ENCODE measurements at places on chromosomes 7 and 10.
A peak's percentile ranks its signal among the peaks of the same experiment; 100 is the strongest.

GRCh38 chr7:116672596-116673456, 830 bp downstream of the MET start:
- DNase-seq, result peak; percentile 60

DNA sequence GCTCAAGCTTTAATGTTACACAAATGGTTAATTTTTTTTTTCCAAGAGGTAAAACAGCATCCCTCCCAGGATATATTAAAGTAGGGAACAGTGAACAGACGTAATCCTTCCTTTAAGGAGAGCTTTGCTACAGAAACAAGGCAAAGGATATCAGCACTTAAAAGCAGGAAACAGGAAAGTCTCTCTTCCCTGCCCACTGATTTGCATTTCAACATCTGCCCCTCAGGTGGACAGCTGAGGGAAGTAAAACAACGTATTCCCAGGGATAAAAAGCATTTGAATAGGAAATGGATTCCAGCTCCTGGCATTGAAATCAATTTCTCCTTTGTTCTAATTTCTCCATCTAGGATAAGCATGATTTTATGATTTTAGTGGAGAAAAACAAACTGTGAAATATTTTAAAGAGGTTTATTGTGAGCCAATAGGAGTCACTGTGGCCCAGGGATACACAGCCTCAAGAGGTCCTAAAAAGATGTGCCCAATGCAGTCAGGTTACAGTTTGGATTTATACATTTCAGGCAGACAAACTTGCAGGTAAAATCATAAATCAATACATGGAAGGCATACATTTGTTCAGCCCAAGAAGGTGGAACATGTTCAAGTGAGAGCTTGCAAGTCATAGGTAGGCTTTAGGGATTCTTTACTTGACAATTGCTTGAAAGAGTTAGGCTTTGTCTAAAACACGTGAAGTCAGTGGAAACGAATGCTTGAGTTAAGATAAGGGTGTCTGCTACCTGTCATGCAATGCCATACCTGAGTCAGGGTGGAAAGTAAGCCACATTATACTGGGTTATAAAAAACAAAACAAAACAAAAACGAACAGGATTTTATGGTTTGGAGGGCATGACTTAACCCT, 286.2 kb upstream of the VWC2 start:
- no peak for DNase-seq

GRCh38 chr7:158278745-158279320, 308.8 kb downstream of the PTPRN2 start:
- no peak for DNase-seq

DNA sequence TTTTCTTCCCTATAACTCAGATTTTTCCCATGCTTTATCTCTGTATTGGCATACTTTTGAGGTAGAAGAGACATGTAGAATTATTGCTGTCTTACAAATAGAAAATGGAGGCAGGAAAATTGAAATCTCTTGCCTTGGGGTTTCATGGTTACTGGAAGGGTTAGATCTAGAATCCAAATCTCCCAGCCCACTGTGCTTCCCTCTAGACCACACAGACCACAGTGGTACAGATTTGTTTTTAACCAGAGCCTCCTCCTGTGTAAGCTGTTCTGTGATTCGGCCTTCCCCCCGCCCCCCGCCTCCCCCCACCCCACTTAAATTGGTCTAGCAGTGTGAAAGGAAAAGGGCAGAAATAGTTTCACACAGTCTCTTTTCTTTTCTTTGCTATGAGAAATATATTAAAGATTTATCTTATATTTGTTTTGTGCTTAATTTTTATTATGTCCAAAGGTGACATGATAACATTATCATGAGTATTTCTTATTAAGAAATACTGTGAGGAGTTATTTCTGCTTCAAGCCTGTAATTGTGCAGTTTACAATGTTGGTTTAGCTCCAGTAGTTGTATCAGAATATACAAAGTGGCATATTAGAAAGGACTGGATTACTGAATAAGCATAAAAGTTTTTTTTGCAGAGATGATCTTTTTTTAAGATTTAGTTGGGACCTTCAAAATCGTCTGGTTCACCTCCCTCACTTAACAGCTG, 368.8 kb upstream of the BMPER start:
- DNase-seq, result no peak

GRCh38 chr7:67947646-67948045, 951.0 kb downstream of the TYW1 start:
- no peak for DNase-seq

GRCh38 chr10:71078454-71079145, 133.8 kb upstream of the UNC5B start:
- DNase-seq, result no peak

GRCh38 chr10:13457958-13458686, 70.7 kb downstream of the BEND7 start:
- DNase-seq, result no peak

DNA sequence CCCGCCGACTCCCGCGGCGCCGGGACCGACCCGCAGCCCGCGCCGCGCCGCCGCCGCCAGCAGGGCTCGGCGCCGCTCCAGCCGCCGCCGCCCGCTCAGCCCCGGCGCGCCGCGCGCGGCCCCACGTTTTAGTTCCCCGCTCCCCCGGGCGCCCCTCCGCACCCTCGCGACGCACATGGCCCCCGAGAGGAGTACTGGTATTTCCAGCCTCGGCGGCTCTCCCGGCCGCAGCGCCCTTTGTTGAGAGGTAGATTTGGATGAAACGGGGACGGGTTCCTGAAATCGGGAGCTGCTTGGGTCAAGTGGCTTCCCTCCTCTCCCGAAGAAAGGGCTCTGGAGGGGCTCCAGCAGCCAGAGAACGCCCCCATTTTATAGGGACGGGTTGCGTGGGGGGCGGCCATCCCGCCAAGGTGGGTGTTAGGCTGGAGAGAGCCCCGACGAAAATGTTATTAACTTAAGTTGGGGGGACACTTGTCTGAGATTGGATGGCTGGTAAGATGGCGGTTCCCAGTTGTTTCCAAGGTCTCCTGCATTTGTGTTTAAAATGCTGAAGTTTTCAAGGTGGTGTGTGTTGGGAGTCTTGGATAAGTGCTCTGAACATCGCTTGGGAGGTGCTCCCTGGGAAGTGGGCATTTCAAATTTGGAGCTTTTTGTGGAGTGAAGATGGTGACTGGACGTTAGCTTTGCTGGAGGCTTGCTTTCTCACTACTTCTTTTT, 1.2 kb downstream of the BMI1 start:
- DNase-seq, result no peak

GRCh38 chr10:126397156-126397555, 8.9 kb upstream of the ADAM12 start:
- DNase-seq, result no peak

DNA sequence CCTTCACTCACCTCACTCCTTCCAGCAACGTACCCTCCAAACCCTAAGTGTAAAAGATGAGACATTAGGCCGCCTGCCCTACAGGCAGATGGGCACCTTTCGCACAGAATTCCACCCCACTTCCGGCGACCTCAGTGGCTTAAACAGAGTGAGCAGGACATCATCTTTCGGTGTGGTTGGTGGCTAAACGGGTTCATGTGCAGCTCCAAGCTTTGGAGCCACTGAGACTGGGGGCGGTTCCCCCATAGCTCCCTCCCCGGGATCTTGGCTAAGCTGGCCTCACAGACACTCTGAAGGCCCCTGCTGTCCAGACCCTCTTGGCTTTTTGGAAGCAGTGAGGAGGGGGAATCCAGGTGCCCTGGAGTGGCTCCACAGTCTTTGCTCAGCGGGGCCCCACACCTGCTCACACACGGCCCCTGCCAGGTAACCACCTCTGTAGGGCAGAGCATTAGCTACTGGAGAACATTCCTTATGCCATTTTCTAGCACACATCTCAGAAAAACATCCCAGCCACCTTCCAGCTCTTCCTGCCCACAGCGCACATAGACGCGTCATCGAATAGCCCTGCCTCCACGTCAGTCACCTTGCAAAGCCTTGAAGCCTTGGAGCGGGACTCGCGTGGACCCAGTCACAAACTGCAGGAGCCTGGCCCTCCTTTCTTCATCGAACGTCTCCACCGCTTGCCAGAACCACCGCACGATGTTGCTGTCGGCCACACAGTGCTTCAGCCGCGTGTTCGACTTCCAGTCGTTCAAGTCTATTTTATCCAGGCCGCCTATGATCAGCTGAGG, 108.8 kb downstream of the SMURF1 start:
- DNase-seq, result no peak

DNA sequence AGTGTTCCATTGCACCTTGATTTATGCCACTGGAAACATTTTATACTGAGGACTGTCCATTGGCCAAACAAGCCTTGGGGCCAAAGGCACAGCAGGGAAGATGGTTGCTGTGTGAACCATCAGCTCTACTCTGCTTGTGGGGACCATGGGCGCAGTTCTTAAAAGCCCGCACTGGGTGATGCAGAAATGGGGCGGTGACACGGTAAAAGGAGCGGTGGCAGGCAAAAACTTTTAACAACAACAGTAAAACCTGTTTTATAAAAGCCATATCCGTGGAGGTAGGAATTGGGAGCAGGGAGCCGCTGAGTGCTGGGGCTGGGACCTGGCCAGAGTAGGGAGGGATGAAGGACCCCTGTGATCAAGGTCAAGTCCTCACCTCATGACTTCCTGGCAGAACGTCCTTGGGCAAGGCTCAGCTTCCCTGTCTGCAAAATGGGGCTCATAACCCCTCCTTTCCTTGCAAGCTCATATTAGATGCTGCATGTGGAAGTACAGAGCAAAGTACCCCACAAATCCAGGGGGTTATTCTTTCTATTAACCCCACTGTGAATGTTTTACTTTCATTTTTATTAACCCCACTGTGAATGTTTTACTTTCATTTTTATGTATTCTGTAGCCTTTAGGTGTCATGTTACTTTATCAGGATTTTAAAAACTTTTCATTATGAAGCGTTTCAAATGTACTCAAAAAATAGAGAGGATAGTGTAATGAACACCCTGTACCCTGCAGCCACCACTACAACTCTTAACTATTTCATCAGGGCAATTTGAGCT, 78.3 kb downstream of the GRK5 start:
- DNase-seq, result no peak

- DNase-seq, result no peak
These were observed 111.9 kb upstream of the EGFR start for GRCh38 chr7:54906963-54907362.

DNA sequence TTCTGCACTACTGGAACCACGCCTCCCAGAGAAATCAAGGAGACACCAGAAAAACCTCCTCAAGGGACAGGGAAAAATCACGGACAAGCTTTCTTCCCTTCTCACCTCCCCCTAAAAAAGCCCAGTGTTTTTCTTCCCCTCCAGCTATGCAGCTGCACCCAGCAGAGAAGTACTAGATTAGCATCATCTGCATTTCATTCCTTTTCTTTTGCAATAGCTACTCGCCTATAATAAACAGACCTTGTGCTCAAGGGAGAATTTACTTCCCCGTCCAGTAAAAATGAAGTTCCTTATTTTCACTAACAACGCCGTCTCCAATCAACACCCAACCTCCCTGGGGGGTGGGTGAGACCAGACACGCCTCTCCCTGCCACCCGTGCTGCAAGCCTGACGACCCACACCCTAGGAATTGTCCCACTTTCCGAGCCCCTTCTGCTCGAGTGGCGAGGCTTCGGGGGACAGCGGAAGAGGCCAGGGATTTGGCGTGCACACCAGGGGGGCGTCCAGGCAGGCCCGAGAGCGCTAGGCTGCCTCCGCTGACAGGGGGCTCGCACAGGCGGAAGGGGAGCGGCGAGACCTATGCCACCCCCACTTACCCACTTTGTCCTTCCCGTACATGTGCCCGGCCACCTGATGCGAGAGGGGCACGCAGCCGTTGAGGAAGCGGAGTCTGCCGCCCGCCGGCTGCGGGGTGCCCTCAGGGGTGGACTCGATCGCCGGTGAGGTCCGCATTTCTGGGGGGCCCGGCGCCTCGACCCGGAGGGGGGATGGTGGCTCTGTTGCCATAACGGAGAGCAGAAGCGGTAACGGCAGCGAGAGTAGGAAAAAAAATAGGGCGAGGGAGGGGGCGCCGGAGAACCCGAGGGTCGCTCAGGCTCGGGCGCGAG, 625 bp downstream of the IPMK start:
- DNase-seq, result peak; percentile 66

DNA sequence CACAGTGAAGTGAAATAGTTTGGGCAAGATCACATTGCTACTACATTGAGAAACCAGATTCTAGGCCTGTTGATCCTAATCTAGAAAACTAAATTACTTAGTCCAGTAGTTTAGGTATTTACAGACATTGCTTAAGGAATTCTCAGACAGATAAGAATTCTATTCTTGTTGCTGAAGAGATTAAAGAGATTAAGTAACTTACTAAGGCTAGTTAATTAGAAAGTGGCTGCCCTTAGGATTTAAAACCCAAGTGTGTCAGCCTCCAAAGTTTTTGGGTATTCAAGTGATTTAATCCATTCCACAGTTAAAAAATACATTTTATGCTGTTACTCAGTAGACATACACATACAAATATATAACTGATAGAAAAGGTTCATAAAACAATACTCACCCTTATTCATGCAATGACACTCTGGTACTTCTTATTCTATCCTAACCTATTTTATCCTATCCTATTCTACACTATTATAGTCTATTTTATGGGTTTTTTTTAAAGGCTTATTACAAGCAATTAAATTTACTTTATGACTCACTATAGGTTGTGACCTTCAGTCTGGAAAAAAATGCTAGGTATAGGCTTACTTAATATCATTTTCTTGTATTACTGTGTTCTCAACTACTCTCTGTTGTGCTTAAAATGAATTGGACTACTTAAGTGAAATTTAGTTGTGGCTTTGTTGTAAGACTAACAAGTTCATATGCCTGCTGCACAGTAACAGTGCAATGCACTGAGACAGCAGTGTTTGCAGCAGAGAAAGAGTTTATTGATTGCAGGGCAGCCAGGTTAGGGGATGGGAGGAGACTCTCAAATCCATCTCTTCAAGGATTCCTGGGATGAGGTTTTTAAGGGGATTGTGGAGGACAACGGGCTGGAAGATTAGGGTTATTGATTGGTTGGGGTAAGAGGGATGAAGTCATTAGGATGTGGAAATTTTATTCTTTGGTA, 10.7 kb downstream of the SPAM1 start:
- DNase-seq, result no peak

DNA sequence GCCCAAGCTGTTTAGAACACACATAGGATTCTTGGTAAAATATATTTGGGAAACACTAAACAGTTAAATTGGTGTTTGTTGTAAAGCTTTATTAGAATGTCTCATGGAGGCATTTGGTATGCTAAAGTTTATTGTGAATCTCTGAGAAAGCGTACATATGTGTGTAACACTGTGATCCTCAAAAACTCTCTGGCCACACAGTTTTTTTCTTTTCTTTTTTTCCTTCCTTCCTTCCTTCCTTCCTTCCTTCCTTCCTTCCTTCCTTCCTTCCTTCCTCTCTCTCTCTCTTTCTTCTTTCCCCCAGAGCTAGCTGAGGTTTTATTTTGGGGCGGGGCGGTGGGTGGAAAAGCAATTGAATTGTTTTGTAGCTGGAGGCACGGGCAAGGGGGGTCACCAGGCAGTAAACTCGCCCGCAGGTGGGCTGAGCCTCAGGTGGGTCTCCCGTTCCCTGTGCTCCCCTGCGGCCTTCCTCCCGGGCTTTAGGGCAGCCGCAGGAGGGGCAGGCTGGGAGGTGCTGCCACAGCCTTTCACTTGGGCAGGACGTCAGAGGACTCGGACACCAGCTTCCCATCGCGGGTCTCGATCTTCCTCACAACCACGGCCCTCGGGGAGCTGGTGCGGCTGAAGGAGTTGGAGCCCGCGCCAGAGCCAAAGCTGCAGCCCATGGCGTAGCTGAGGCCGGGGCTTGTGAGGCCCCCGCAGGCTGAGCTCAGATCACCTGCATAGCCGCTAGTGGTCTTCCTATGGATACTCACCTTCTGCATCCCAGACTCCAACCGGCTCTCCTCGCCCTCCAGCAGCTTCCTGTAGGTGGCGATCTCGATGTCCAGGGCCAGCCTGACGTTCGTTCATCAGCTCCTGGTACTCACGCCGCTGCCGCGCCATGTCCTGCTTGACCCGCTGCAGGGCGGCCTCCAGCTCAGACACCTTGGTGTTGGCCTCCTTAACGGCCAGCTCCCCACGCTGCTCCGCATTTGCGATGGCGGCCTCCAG, 459.0 kb downstream of the GATA3 start:
- no peak for DNase-seq
